NCI-H1092 (cell line): ENCODE measurements at places on chromosomes 2 and 18.

GRCh38 chr2:5764041-5764440, 71.9 kb downstream of the SOX11 start:
- no peak for DNase-seq

DNA sequence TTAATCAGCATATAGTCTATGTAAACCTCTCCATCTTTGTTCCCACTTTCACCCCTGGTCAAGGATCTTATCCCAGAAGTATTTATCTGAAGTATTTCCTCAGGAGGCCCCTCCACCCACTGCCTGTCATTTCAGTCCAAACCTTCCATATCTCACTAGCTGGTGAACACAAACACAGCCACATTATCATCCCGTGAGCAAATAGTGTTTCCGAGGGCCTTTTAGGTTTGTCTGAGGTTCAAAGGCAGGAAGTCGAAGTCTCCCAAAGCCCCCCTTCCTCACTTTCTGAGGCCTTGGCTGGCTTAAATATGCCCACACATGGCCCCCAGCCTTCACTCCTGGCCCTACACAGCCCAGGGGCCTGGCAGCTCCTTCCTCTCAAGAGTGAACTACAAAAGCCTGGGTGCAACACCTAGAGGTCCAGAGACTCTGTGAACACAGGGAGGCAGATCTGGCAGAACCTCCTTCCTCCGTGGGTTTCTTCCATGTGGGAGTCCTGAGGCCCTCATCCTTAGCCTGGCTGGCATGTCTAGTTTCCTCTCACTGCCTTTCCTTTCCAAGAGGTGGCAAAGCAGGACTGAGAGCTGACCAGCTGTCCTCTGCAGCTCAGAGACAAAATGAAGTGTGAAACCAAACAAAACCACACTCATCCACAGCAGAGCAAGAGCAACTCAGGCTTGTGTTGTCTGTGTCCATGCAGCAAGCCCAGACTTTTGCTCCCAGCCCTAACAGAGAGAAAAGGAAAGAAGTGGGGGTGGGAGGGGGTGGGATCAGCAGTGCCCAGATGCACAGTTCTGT, 264.2 kb downstream of the SS18 start:
- DNase-seq: no peak

GRCh38 chr18:36771245-36771644, 57.6 kb downstream of the TPGS2 start:
- DNase-seq: no peak

- no peak for DNase-seq
These were observed 107.9 kb upstream of the GPC1 start for GRCh38 chr2:240327566-240327965.

DNA sequence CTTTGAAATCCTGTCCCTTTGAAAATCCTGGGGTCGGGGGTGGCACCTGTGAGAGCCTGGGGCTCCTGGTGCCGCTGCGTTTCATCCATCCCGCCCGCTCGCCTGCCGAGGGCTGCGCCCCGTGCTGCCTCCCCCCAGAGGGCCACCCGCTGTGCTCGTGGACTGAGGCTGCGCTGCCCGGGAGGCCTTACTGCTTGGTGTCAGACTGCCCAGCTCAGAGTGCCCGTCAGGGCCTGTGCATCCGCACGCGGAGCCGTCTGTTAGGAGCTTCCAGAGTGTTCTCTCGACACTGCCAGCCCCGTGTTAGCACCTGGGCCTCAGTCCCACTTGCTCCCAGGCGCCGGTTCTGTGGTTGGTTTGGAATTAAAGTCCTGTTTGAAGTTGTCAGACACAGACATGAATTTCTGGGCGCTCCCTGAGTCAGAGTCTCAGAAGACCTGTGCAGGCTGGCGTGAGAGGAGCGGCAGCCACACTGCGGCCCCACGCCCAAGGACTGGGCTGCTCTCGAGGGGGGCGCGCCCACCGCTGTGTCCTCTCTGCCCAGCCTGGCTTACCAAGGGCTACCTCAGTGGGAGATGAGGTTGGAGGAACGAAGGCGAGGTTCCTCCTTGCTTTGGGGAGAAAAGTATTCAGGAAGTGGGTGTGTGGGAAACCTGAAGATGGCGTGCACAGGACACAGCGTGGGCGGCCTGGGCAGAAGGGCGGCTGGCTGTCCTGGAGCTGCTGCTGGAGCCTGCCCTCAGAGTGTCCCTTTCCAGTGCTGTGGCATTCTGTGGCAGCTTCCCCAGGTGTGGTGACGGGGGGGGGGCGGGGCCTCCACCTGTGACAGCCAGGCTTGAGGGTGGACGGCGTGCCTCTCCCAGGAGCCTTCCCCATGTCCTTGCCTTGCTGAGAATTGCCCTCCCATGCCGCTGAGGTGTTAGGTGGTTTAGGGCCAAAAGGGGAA, 14.1 kb downstream of the DTYMK start:
- DNase-seq: no peak

- no peak for DNase-seq
These were observed 261.5 kb downstream of the TRIB2 start for GRCh38 chr2:12978066-12978835.

DNA sequence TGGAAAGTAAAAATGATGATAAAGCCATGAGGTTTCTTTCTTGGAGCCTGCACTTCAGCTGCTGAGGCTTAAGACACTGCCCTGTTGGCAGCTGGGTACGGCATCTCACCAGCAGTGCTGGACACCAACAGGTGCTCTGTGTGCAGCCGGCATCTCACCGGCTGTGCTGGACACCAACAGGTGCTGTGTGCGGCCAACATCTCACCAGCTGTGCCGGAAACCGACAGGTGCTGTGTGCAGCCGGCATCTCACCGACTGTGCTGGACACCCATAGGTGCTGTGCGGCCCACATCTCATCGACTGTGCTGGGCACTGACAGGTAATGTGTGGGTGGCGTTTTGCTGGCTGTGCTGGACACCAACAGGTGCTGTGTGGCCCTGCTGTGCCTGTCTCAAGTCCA, 190.8 kb downstream of the TMEM18 start:
- no peak for DNase-seq

- no peak for DNase-seq
These were observed 5.7 kb downstream of the MAL start for GRCh38 chr2:95031076-95031725.

DNA sequence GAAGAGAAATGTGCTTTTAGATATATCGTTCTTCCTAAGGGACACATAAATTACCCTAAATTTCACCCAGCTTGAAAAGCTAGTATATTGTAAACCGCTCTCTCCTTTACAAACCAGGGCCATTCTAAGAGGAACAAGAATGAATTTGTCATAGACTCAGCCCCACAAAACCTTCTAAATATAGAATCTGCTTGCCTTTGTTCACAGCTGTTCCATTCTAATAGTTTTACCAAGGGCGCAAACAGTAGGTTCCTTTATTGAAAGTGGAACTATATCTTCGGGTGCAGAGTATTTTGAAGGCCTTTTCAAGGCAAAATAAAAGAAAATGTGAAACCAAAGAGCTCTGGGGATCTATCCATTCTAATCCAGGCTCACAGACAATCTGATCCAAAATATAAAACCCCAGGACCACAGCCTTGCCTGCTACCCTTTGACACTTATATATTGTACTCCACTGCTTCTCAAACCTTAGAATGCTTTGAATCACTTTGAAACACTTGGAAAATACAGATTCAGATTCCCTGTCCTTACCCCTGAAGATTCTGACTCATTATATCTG, 316.8 kb downstream of the PAX3 start:
- no peak for DNase-seq

DNA sequence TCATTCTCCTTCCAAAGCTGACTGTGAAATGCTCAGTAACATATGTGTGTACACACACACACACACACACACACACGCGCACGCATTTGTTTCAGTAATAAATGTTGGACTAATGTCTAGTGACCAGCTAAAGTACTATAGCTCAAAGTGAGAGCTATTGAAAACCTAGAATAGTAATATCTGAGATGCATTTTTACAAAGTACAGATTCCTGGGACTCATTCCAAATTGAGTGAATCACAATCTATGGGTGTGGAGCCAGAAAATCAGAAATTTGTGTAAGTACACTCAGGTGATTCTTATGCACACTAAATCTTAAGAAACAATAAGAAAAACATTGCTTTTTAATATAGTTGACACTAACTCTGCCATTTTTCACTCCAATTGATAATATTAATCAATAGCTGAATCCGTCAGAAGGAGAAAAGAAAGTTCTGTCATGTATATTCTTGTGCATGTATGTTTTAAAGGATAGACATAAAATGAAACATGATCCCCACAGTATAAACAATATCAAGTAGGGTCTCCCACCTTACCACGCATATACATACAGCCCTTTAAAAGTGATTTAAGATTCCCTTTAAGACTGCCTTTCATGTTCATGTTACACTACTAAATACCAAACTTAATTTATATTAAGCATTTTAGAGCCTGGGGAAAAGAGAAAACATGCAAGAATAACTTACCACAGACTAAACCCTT, 123.5 kb downstream of the ATAD2B start:
- no peak for DNase-seq

DNA sequence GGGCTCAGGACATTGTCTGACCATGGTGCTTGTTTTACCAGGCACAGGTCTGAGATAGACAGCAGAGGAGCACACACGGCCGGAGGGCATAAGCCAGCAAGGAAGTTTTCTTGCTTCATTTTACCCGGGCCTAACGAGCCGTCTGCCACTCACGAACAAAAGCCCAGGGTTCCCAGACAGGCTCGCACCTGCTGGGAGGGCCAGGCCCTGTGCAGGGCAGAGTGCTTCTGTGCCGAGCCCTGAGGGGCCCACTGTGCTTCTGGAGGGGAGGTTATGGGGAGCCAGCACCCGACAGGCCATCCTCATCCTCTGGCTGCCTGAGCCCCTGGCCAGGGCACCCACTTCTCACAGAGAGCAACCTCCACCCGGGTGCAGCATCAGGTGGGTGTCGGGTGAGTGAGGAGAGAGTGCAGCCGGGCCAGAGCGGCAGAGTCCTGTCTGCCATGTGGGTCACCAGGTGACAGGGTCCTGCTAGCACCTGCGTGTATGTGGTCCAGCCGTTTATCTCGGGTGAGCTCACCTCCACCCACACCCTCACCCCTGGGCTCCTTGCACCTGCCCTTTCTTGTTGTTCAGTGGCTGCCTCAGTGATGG, 297.9 kb downstream of the NDUFA10 start:
- no peak for DNase-seq

GRCh38 chr2:60463249-60463648, 90.2 kb downstream of the BCL11A start:
- no peak for DNase-seq

DNA sequence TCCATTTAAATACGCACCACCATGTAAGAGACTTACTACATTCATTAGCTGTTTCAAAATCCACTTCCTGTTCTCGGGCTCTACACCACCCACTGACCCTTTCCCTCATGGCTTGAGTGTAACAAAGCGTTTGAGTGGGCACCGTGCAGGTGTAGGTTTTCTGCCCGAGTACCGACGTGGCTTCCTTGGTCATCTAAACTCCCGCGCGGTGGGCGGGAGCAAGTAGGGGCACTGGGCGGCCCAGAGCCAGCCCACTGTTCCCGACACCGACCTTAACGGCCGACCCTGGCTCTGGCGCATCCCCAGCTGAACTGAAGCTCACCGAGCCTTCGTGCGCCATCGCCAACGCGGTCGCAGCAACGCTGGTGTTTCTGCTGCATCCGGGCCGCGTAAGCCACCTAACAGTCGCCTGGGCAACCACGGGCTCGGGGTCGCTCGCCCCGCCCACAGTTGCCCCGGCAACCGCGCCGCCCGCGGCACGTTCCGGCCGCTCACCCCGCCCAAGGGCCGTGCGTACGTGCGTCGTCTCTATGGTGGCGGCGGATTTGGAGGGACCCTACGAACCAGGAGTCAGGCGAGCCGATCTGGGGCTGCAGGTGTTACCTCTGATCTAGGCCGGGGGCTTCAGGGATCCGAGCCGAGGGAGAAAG, at the start of the genes C2orf81 and WDR54:
TSS of gene C2orf81 (minus strand) at position 399 of the 650 bp plus-strand sequence. CDS start at position 340, 59 bp downstream.
TSS of gene WDR54 (plus strand) at position 510 of the 650 bp plus-strand sequence. CDS start 424 bp downstream, outside the sequence.
- DNase-seq: peak; percentile 85

DNA sequence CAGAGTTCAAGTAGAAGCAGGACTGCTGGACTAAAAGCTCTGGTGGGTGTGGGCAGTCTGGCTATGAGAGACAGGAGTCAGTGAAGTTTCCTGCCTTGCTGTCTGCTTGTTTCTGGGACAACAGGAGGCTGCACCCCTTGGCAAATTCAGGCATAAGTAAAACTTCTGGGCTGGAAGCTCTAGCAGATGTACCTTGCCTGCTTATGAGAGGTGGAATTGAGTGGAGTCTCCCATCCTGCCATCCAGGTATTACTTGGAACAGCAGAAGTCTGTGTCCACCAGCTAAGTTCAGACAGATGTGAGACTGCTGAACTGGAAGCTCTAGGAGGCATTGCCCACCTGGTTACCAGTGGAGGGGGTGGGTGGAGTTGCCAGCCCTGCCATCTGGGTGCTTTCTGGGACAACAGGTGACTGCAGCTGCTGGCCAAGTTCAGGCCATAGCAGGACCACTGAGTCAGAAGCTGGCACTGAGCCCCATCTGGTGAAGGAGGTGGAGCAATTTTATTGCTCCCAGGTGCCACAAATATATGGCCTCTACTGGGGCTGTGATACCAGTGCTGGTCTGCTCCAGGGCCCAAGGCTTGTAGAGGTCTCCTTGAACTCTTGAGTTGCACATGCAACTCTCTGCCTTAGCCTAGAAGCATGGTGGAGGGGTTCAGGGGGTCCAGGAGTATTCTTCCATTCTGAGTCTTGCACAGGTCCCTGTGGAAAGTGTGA, 199.4 kb upstream of the FN1 start:
- DNase-seq: no peak

DNA sequence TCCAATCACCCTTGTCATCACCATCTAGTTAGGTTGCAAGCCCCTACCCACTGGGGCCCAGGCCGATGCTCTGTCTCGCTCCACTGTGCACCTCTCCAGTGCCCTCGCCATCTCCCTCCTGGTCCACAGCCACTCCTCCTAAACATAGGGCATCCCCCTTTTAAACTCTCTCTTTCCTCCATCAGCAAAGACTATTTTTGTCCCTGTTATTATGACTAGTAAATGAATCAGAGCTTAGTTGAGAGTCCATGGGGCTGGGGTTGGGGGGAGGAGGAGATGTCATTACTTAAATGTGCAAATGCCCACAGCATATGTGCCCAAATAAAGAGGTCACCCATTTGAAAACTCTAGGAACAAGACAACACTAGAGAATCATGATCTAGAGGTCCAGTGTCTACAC, 167.4 kb downstream of the TRABD2A start:
- no peak for DNase-seq

GRCh38 chr18:38244480-38244879, 678.9 kb upstream of the CELF4 start:
- DNase-seq: no peak

GRCh38 chr2:64781711-64782390, 128.1 kb upstream of the SERTAD2 start:
- DNase-seq: no peak
